ENCODE measurements at places on chromosomes 11 and 22.

DNA sequence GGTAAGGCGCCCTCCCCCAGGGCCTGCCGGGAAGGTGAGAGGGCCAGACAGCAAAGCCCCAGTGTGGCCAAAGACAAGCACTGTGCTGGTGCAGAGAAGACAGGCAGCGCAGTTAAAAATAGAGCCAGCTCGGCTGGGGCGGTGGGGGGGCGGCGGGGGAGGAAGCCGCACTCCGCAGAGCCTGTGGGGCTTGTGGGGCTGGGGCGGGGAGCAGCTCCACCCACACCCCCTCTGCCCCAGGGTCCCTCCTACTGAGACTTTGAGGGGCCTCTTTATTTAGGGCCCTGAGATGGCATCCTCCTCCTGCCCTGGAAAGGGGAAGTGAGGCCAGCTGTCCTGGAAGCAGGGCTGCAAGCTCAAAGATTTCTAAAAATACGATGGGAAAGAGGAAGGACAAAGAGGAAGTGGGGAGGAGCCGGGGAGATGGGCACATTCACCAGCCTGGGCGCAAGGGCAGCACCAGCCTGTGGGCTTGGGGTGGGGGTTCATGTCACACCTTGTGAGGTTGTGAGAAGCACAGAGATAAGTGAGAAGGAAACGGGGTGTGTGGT lies 2.6 kb downstream of the CYTH4 start:
- no peak for DNase-seq

DNA sequence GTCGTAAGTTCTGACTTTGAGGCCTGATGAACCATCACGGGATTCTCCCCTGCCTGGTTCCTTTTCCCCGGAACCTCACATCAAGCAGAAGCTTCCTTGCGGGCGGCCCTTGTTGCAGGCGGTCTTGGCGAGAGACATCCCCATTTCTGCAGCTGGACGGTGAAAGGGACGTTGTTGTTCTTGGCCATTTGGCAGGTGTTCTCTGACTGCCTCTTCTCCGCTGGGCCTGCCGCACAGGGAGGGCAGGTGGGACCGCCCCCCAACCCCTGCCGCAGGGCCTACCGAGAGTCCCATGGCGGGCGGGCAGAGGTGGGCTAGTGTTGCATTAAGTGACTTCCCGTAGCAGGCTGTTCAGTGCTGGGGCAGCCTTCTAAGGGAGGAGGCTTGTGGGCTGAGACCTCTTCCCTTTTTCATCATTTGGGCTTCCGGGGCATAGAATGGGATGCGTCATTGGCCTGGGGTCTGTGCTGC lies 26.9 kb upstream of the GRAMD4 start:
- DNase-seq: no peak

DNA sequence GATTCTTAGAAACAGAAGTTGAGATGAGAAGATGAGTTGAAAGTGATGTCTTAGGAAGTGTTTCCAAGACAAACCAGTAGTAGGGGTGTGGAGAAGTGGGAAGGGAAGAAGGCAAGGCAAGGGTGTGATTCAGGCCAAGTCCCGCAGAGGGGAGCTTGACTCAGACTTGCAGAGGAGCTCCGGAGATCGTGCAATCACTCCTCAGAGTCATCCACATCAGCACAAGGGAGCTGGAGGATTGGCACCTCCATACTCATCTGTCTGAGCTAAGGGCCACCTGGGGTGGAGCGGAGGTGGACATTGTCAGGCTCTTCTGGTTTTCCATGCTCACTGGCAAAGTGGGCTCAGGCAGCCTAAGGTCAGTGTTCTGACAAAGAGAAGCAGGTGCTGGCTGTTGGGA lies 44.4 kb downstream of the CHRDL2 start:
- DNase-seq: no peak

DNA sequence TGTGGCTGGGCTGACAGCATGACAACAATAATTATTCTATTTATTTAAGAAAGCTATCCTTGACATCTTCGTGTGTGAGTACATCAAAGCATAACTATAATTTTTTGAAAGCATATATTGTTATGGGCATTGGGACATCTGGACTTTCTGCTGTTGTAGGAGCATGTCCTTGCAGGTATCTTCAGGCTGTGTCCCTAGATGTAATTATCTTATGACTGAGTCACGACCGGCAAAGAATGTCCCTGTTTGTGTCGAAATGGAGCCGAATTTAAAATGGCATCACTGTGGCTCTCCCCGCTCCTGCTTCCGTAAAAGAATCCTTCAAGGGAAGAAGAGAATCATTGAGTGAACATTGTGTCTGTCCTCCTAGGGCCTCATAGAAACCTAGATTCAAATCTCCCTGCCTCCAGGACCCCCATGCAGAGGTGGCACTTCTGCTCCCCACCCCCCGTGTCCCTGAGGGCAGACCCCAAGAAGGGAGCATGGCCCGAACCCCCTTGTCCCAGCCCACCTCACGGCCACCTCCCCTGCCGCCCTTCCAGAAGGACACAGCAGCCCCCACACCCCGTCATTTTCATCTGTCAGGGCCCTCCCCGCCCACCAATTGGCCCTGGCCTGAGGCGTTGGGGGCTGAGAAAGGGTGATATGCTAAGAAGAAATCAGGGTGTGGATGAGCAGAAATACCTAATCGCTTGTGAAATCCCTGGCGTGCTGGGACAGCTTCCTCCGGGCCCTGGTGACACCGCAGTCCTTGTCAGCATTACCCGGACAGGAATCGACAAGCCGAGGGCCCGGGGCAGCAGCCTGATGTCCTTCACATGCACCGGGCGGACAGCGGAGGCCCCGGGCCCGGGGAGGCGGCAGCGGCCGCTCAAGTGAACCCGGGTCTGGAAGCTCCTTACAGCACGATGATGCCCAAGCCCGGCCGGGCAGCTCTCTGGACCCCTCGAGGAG lies 48.6 kb upstream of the SLC22A12 start:
- no peak for DNase-seq

- DNase-seq: no peak
Observed at GRCh38 chr11:30540781-30541180, 45.4 kb downstream of the MPPED2 start.

GRCh38 chr11:8624698-8625097 lies 30.7 kb upstream of the STK33 start:
- DNase-seq: no peak

DNA sequence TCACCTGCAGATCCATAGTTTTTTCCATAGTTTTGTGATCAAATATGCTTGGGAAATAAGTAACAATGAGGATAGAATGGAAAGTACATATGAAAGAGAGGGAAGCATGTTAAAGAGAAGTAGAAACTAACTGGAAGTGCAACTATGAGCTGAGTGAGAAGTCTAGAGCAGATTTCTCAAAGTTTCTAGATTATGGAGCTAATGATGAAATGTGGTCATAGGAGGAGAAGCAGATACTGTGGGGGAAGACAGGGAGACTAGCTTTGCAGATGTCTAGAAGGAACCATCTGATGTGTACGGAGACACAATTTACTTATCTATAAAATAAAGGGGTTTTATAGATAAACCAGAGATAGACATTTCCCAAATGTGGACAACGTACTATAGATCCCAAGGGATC lies 37.1 kb downstream of the RELT start:
- DNase-seq: no peak

DNA sequence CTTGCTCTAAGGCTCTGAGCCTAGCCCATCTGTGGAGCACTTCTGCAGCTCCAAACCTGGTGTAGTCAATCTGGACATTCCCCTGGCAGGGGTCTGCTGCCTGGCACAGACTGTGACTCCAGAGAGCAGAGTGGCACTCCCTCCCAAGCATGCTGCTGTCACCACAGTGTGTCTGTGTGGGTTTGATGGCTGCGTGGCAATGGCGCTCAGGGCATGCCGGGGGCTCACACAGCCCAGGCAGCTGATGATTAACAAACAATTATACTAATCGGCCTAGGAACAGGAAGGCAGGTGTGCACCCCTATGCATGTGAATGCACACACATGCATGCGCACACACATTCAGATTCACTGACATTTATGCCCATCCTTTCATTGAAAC lies 9.0 kb upstream of the NECTIN1 start:
- DNase-seq: no peak

- DNase-seq: no peak
Observed at GRCh38 chr22:24144056-24144777, 37.1 kb upstream of the SUSD2 start.

DNA sequence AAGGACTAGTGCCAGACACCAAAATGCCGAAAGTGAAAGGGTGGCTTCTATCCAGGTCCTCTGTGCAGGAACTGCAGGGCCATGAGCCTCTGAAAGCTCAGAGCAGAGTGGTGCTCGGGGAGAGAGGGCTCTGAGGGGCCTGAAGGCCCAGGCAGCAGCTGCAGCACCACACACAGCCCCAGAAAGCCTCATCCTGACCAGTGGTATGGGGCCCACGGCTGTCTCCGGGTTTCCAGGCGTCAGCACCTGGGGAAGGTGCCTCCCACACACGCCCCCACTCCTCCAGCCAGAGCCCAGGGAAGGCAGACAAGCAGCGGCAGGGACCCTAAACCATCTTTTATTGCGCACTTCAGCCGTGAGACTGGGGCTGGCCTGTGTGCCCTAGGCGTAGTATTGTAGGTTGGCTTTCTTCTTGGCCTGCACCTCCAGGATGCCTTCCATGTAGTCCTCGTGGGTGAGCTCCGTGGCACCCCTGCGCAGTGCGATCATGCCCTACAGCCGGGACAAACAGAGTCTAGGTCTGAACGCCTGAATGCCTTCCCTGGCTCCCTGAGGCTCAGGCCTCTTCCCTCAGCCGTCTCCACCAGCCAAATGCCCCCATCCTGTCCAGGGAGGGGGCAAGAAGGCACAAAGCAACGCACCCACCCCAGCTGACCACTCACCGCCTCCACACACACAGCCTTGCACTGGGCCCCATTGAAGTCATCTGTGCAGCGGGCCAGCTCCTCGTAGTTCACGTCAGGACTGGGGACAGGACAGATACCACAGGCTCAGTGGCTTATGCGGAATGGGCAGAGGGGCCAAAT lies 7.6 kb downstream of the PSMC3 start:
- no peak for DNase-seq

DNA sequence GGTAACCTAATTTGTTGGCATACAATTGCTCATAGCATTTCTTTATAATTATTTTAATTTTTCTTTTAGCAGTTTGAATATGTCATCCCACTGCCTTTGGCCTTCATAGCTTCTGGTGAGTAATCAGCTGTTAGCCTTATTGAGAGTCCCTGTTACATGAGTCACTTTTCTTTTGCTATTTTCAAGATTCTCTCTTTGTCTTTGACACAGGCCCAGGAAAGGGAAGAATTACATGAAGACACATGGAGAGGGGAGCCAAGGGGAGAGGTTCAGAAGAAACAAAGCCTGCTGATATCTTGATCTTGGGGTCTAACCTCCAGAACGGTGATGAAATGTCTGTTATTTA lies 418.2 kb downstream of the METTL15 start:
- no peak for DNase-seq

DNA sequence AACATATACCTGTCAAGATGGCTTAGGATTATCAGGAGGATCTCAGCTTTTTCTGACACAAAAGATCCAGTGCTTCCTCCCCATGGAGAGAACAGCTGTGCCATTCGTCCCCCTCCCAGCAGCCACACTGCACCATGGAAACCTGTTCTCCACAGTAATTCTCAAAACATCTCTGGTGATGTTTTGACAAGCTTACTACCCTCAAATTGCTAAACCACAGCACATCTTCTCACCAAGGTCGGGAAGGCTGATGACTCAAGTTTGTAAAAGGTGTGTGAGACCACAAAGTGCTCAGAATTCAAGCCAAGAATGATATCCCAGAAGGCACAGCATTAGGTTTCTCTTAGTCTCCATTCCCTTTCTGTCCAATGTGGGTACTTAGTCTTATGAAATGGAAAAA lies 3.9 kb upstream of the RAB38 start:
- DNase-seq: no peak

- no peak for DNase-seq
Observed at GRCh38 chr11:128567130-128567529, 20.2 kb downstream of the ETS1 start.

- no peak for DNase-seq
Observed at GRCh38 chr11:92765965-92766371, 203.5 kb upstream of the MTNR1B start.

DNA sequence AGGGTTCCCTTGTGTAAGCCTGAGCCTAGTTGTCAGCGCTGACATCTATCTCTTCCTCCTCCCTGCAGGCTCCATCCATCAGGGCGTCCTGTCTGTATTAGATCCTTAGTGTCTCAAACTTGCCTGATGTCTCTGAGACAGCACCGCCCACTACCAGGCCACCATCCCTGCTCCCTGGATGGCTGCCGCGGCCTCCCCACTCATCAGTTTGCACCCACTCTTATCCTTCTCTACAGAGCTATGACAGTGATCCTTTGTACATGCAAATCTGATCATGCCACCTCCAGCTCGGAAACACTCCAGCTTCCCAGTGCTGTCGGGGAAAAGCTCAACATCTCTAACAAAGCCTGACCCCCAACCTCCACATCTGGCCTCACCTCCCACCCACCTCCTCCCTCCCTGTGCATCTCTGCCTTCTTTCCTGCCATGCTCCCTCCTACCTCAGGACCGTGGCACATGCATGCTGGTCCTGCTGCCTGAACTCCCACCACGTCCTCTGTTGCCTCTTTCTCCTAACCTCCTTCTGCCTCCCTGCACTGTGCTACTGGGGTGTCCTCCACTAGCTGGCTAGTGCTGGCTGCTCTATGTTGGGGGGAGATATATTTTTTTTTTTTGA lies 61.6 kb upstream of the EIF3D start:
- no peak for DNase-seq

DNA sequence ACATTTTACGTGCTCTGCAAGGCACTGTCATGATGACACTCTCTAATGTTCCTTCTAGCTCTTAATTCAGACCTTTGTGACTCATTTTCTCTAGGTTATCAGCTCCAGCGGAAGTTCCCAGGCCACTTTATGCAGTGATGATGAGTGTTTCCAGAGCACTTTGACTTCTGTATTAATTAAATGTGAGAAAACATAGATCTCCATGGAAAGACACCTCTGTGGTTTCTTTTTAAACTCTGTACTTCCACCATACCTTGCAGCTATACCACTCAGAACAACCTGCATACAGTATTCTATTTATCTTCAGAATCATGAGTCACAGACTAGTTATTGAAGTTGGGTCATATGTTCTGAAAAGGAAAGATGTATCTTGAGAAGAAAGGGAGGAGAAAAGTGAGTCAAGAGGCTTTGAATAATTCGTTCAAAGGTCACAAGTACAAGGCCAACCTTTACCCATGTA lies 175.6 kb upstream of the TENM4 start:
- DNase-seq: no peak

DNA sequence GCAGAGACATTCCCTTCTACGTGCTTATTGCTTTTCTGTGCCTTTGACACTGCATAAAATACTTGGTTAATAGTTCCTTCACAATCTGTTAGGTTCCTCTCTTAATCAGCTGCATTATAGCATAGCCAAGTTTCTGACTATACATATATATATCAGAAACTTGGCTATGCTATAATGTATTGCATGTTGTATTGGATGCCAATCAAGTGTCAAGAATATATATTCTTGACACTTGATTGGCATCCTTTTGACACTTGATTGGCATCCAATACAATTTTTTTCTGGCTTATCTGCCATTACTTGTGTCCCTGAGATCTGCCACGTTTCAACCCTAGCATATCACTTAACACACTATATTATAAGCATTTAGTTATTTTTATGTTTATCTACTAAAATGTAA lies 949.7 kb upstream of the TENM4 start:
- no peak for DNase-seq

GRCh38 chr22:27240298-27241075 lies 561.1 kb downstream of the MN1 start:
- no peak for DNase-seq

Measured in stimulated activated CD8-positive, alpha-beta memory T cell treated with anti-CD3 and anti-CD28 coated beads, Interleukin-7, amount 100 ng/mL, for 24 hours (primary cell).